Kidney glomerular epithelial cell (primary cell): ENCODE measurements at places on chromosomes 7 and 10.

DNA sequence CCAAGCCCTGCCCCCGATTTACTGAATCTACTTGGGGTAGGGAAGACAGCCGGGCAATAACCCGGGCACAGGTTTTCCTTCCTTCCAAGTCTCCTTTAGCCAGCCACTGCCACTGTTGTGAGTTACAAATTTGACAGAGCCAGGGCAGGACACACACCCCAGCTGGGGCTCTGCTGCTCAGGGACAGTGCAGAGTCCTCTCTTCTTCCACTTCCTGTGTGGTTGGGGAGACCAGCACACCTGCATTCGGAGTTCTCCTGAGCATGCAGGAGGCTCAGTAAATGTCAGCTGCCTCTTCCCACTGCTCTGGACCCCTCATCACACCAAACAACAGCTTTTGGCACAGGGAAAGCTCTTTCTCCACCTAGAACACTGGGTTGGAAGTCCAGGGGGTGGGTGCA is 21.3 kb downstream of the CHST15 start:
- no peak for DNase-seq

DNA sequence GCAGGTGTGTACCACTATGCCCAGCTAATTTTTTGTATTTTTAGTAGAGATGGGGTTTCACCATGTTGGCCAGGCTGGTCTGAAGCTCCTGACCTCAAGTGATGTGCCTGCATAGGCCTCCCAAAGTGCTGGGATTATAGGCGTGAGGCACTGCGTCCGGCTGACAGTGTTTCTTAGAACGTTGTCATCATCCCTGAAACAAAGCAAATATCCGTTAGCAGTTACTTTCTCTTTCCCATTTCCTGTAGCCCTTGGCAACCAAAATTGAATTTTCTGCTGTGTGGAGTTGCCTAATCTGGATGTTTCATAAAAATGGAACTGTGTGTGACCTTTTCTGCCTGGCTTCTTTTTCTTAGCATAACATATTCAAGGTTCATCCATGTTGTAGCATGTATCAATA is 22.4 kb downstream of the ZNF33A start:
- no peak for DNase-seq

GRCh38 chr7:33895025-33895804 is 10.1 kb upstream of the BMPER start:
- DNase-seq = peak; percentile 66

DNA sequence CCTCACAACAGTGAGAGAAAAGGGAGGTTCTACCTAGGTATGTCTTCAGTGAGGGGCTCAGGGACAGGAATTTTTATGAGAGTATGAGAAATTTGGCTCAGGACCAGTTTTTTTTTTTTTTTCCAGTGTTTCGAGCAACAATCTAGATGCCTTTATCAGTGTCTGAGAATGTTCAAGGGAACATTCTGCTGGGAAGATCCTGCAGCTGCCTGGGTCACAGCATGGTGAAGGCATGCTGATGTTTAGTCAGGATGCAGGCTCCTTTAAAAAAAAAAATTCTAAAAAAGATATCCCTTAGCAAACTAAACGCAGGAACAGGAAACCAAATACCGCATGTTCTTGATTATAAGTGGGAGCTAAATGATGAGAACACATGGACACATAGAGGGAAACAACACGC is 31.0 kb downstream of the SBDS start:
- DNase-seq = no peak

DNA sequence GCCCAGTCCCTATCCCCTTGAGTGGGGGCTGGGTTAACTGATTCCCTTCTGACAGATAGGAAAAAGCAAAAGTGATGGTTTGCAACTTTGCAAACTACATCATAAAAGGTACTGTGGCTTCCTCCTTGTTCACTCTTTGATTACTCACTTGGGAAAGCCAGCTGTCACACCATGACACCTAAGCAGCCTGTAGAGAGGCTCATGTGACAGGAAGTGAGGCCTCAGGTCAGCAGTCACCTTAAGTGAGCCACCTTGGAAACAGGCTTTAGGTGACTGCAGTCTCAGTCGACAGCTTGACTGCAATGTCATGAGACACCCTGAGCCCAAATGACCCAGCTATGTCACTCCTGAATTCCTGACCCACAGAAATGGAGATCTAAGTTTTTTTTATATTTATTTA is 4.3 kb upstream of the CHCHD2 start:
- no peak for DNase-seq

GRCh38 chr7:111092406-111093236 is 1.7 kb downstream of the LRRN3 start:
- DNase-seq = no peak

GRCh38 chr7:1397491-1398327 is 61.6 kb downstream of the MICALL2 start:
- DNase-seq = no peak

DNA sequence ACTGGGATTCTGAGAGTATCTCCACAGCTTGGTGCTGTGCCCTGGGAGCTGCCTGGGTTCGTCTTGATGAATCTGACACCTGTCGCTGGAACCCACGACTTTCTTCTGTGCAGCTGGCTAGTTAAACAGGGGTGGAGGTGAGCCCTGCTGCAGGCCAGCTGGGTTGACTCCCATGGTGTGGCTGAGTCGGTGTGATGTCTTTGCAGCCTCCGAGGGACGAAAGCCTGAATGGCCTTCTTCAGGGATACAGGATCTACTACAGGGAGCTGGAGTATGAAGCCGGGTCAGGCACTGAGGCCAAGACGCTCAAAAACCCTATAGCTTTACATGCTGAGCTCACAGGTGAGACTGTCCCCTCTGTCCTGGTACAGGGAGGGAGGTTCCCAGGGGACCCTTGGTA is 508.1 kb upstream of the FOXK1 start:
- DNase-seq = no peak

GRCh38 chr7:18361756-18362155 is 133.8 kb upstream of the HDAC9 start:
- peak; percentile 16 for DNase-seq

GRCh38 chr7:47535704-47536628 is 45.9 kb downstream of the TNS3 start:
- no peak for DNase-seq

GRCh38 chr7:123351516-123352505 is 152.0 kb upstream of the SLC13A1 start:
- DNase-seq = no peak

GRCh38 chr7:26284995-26285632 is 6.5 kb upstream of the SNX10 start:
- no peak for DNase-seq

- no peak for DNase-seq
Measured at GRCh38 chr7:98348726-98349474, 52.0 kb downstream of the BAIAP2L1 start.

DNA sequence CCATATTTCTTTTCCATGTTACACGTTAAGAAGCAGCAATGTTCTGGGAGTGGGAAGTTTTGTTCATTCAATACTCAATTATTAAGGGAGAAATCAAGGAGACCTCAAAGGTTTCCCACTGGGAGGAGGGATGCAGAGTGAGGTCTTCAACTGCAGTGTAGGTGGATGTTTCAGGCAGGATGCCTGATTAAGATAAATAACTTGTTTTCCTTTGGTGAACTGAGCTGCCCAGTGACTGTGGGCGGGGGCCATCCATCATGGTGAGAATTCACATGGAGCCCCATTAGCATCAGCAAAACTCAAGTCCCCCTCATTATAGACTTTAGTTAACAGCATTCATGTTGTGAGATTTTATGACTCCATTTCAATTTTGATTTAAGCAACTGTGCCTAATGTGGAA is 121.1 kb downstream of the PLPP4 start:
- DNase-seq = no peak

- no peak for DNase-seq
Measured at GRCh38 chr7:155515318-155515717, 31.0 kb downstream of the CNPY1 start.

DNA sequence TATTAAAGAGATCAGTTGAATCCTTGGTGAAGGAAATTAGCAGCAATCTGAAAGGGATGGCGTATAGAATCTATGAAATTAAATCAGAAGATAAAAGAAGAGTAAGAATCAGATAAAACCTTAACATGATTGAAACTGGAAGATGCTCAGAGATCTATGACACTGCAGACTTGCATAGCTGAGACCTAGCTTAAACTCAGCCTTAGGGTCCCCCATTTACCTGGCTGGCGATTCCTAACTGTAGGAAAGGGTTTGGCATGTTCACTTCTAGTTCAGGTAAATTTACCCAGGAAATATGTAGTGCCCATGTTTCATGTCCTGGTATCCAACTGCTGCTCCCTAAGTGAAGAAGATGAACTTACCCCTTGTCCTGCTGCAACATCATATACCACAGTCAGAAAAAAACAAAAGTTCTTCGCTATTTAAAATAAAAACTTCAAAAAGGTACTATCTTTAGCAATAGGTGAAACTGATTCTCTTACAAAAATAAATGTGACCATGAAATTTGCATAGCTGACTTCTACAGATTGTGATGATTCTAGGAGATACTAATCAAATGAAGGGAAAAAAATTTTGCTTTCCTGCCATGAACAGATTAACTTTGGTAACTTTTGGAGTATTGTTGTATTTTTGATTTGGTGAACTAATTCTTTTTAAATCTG is 47.8 kb upstream of the TMEM243 start:
- no peak for DNase-seq

DNA sequence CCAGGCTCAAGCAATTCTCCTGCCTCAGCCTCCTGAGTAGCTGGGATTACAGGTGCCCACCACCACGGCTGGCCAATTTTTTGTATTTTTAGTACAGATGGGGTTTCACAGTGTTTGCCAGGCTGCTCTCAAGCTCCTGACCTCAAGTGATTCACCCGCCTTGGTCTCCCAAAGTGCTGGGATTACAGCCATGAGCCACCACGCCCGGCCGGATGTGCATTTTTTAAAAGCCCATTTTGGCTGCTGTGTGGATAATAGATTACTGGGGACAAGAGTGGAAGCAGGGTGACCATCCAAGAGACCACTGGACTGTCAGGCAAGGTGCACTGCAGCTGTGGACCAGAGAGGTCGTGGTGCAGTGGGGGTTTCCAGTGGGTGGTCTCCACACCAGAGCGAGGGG is 21.4 kb downstream of the HKDC1 start:
- DNase-seq = no peak

DNA sequence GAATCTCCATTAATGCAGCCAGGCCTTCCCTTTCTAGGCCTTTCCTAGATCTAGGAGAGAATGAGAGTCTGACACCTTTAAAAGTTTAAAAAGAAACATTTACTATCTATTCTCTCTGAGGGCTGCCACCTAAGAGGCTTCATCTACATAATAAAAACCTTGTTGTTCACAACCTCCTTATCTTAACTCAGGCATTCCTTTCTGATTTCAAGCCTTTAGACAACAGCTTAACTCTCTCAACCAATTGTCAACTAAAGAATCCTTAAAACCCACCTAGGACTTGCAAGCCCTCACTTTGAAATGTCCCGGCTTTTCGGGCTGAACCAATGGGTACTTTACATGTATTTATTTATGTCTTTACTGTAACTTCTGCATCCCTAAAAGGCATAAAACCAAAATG is 64.3 kb upstream of the RET start:
- DNase-seq = no peak
